ENCODE measurements at places on chromosomes 12 and 14.
A peak's percentile ranks its signal among the peaks of the same experiment; 100 is the strongest.

DNA sequence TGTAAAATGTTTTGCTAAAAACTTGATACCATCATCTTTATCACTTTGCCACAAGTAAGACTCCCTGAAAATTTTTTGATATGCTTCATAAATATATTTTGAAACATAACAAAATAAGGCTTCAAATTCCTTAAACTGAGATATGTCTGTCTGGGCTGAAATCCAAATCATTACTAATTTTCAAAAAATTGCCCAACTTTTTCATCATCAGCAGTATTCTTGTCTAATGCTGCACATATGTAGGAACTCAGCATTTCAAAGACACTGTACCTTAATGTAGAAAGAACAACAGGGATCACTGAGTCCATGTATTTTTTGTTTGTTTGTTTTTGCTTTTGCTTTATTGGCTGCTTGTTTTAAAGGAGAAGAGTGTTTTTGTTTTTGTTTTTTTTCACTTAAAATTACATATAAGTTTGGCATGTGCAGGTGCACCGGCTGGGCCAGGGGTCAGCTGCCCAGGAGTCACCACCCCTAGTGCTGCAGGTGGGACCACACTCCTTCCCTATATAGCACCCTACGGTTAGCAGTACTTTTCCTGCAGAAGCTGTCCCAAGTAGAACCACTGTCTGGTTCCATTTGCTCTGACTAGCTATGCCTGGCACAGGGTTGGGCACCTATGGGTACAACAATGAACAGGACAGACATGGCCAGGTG is 231.2 kb downstream of the PIK3C2G start:
- DNase-seq: no peak

DNA sequence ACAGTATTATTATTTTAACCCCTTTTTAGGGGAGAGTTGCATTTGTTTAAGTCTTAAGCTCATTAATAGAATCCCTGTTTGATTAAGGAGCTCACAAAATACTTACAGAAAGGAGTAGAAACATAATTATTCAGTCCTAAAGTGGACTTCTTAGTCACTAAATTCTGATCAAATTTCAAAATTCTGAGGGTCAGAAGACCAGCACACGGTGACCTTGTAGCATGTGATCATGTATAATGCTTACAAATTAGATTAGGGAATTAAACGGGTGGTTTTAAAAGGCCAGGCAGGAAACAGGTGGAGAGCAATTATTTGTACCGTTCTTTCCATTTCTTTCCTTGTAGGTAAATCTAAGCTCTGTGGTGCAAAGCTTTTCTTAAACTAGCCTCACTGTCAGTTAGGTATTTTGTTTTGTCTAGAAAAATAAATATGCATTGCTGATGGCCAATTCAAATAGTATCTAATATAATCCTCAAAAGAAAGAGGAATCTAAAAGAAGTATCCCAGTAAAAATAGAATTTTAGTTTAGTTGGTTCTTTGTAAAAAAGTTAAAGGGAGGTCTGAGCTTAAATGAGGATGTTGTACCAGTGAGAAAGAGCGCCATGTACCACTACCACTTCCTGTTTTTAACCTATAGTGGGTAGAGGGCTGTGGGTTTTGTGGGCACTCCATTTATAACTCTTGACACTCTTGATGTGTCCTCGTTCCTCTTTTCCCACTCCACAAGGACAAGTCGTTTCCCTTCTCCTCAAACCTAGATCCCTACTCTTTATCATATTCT is 51.1 kb downstream of the SLC38A1 start:
- no peak for DNase-seq

- DNase-seq: no peak
Observed at GRCh38 chr12:46450279-46450748, 77.7 kb upstream of the SLC38A2 start.

DNA sequence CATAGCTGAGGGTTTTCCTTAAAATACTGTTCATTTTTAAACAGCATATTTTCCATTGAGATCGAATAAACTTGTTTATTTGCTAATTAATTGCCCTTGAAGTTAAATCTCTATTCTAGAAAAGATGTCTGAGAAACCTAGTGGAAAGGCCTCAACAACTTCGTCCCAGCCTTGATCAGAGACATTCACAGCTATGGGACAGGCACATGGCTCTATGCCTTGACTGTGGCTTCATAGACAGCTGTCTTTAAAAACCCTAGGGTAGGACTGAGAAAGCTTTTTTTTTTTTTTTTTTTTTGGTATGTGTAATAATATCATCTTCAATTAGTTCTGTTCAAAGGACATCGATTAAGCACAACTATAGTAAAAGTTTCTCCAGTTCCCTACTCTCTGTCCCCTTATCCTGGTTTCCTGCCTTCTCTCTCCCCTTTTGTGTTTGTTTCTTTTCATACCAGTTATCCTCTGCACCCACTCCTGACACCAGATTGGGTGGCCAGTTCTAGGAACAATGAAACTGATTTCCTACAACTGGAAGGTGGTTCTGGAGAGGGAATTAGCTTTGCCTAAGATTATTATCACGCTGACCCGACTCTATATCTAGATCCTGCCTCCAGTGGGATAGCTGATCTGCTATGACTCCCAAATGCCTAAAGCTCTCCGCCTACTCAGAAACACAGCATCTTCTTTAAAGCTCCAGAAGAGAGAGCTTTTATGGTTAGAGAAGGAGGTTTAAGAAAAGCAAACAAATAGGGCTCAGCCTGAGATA is 20.3 kb downstream of the SOCS2 start:
- DNase-seq: no peak

DNA sequence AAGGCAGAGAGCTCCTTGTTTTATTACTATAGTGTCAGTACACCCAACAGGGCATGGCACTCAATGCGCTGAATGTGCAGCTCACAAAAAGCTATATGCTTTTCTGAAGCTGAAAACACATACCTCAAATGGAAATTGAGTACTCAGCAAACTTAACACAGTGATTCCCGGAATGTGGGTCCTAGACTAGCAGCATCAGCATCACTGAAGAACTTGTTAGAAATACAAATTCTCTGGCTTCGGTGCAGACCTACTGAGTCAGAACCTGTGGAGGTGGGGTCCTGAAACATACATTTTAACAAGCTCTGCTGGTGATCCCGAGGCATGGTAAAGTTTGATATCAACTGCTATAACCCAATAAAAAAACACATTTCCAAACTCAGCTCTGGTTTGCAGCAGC is 14.9 kb downstream of the RERG start:
- no peak for DNase-seq

GRCh38 chr14:65072937-65073336 is 29.4 kb downstream of the MAX start:
- DNase-seq: no peak

GRCh38 chr14:22974530-22975313 is 7.6 kb downstream of the AJUBA start:
- DNase-seq: no peak

- no peak for DNase-seq
Observed at GRCh38 chr12:7114008-7114407, 5.0 kb upstream of the C1RL start.

GRCh38 chr14:77212943-77213678 is 31.5 kb downstream of the TMEM63C start:
- no peak for DNase-seq

GRCh38 chr12:104596898-104597843 is 140.4 kb downstream of the CHST11 start:
- DNase-seq: no peak

DNA sequence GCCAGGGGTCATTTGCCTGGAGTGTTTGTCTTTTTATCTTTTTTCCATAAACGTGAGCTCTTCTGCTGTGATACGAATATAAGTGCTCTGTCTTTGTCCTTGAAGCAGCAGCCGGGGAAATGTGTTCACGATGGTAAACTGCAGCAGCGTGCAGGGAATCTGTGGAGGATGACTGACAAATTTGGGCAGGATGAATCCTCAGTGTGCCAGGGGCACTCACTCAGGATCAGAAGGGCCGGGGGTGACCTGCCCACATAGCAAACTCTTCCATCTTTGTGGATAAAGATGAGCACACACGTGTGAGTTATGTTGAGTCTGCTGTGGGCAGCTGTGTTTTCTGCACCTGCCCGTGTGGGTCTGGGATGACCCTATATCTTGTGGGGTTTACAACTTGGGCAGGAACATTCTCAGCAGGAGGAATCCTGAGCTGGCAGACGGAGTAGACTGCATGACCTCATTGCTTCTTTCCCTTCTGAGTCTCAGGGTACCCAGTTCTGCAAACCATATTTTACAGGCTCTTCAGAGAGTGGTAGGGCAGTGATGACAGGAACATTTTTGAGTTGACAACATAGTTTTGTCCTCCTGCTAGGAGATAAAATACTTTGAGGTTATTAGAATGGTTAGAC is 711 bp downstream of the ANO4 start:
- no peak for DNase-seq

DNA sequence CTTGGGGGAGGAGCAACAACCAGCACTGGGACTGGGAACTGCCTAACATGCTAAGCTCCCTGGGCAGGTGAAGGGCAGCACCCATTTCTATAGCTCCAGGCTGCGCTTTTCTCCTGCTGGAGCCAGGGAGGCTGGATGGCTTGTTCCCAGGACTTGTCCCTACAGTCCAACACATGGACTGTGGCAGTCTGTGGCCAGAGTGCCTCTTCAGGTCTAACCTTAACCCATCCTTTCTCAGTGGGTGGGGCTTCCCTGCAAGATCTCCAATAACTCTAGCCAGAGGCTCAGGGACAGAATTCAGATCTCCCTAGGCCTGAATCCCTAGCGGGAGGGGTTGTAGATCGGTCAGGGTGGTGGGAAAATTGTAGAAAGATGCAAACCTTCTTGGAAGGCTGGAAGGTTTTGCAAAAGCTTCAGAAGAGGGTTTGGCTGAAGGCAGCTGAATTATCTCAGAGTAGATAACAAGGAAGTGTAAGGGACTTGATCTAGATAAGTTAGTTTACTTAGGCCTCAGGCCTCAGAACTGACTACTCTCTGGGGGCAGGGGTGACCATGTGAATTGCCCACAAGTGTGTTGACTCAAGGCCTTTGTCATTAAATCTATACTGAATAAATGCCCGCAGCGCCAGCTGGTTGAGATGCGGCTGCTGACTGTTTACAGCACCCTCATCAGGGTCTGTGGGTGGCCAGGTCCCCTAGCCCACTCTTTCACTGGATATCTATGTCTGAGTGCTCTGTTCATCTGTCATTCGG is 60.7 kb downstream of the SSPN start:
- no peak for DNase-seq

DNA sequence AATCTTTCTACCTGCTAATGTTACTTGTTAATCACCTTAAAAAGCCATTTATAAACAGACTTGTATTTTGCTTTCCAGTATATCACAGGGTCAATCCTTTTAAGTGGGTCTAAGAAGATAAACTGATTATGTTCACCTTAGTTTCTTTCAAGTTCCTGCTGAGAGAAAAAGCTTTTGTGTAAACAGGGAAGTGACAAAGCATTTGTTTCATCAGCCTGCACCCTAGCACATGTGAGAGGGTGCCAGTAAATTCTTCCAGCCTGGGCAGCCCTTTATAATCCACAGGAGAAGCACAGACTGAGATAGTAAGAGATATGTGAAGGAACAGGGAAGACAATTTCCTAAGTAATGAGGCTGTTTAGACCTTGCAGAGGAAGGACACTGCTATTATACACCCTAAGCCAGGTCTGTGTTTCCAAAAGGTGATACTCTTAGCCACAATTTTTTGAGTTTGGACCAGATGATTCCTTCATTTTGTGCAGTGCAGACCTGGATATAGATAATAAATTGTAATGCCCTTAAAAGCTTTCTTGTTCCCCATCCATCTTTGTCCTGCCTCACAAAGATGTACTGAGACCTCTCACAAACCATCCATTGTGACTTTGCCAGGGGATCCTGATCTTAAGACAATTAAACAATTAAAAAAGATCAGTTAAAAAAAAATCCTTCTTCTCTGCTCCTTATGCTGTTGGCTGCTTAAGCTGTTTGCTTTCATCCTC is 150.7 kb downstream of the KTN1 start:
- no peak for DNase-seq

- DNase-seq: no peak
Observed at GRCh38 chr12:90449611-90450010, 505.4 kb downstream of the CCER1 start.

GRCh38 chr14:92411941-92412340 is 89.0 kb downstream of the SLC24A4 start:
- DNase-seq: no peak

DNA sequence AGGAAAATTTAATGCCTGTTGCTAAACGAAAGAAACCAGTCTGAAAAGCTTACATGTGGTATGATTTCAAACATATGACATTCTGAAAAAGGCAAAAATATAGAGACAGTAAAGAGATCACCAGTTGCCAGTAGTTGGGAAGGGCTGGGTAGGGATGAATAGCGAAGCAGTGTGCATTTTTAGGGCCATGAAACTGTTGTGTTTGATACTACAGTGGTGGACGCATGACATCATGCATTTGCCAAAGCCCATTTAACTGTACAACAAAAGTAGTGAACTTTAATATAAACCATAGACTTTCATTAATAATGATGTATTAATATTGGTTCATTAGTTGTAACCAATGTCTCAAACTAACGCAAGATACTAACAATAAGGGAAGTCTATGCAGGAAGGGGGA is 14.7 kb upstream of the EPYC start:
- DNase-seq: no peak

DNA sequence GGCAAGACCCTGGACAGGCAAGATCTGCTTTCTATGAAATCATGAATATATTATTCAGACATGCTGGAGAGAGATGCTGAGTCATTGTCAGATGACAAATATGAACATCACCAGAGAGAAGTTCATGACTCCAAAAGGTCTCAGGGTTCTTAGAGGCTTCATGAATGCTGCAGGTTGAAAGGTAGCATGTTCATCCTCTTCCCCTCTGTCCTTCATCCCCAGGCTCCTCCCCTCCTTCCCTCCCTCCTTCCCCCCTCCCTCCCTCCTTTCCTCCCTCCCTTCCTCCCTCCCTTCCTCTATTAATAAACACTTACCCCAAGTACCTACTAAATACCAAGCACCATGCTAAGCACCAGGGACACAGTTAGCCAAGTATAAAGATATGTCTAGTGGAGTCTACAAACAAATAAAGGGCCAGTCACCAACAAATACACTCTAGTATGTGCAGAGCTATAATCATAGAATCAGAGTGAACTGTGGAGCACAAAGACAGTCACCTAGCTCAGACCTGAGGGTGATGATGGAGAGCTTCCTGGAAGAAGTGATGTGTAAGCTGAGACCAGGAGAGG is 46.2 kb downstream of the RPH3A start:
- DNase-seq: no peak

- no peak for DNase-seq
Observed at GRCh38 chr14:81162941-81163340, 57.8 kb downstream of the GTF2A1 start.

- DNase-seq: no peak
Observed at GRCh38 chr12:75764091-75764841, 252.9 kb upstream of the KRR1 start.

GRCh38 chr14:76833011-76833410 is 6.8 kb downstream of the LRRC74A start:
- DNase-seq: no peak

GRCh38 chr12:67069451-67070306 is 199.5 kb upstream of the CAND1 start:
- DNase-seq: peak; percentile 79

DNA sequence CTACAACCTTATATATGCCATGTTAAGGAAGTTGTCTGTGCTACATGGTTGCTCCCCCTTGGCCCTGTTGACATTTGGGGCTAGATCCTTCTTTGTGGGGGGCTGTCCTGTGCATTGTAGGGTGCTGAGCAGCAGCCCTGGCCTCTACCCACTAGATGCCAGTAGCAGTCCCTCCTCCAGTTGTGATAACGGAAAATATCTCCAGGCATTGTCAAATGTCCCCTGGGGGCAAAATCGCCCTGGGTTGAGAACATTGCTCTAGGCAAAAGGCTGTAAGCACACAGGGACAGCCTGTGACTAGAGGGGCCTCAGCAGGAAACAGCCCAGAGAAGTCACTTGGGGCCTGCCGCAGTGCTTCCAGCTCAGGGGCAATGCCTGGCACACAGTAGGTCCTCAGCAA is 1100.3 kb downstream of the BCL11B start:
- no peak for DNase-seq

- no peak for DNase-seq
Observed at GRCh38 chr12:14795028-14795448, 8.2 kb downstream of the WBP11 start.

Data from spleen (tissue), 13 donors.